Dorsolateral prefrontal cortex (tissue), 122 donors: ENCODE measurements at places on chromosomes 4 and X. TPM values are rescaled to one million over a fixed set of nuclear protein-coding genes. Genes with fewer than 3 reads are reported as not detected.

DNA sequence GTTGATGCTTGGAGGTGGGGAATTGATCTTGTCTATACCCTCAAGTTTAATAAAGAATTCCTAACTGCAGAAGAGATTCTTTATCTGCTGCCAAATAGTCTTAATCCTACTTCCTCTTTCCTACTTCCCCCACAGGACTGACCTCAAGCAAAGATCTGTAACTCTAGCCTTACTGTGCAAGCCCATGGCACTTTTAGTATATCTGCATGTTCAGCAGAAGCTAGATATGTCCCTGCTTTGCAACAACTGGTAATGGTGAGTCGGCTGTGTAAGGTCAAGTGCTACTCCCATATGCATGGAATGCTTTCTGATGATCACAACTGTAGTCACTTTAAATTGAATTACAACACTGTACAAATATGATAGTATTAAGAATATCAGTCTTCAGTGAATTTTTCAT is 26.3 kb upstream of the PDS5A start:
- no peak for DNase-seq

DNA sequence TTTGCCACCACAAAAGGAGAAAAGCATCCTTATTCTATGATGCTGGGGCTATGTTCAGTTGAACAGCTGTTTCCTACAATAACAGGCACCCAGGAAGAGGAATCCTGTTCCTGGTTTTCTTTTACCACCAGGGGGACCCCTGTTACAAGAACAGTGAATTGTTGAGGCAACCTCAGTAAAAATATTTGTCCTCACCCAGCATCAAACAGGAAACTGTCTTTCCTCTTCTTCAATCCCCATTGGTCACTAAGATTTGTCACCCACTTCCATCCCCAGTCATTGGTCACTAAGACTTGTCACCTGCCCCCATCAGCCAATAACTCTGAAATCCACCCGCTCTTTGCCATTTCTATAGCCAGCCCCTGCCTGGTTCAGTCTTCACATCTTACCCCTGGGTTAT is 143.5 kb upstream of the GALNT7 start:
- peak; percentile 70 for DNase-seq

Gene SPANXC
- not detected for total RNA-seq

GRCh38 chr4:53234669-53235068 is 131.2 kb downstream of the SCFD2 start:
- no peak for DNase-seq

DNA sequence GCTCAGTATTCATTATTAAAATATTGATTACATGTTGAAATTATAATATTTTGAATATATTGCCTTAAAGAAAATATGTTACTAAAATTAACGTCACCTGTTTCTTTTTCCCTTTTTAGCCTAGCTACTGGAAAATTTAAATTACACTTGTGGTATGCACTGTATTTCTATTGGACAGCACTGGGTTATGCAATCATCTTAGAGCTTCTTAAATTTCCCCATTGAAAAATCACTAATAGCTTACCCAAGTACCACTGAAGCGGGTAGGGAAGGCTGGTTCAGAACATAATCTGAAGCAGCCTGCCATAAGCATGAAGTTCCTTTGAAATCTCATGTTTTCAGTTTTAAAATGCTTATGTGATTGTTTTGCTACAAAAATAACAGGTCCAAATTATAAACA is 49.5 kb upstream of the TFDP3 start:
- no peak for DNase-seq

GRCh38 chr4:17805580-17806155 is 4.9 kb downstream of the DCAF16 start:
- DNase-seq: no peak

GRCh38 chrX:45815441-45815840 is 614.8 kb upstream of the DIPK2B start:
- DNase-seq: no peak

Gene FGB
- total RNA-seq: not detected

DNA sequence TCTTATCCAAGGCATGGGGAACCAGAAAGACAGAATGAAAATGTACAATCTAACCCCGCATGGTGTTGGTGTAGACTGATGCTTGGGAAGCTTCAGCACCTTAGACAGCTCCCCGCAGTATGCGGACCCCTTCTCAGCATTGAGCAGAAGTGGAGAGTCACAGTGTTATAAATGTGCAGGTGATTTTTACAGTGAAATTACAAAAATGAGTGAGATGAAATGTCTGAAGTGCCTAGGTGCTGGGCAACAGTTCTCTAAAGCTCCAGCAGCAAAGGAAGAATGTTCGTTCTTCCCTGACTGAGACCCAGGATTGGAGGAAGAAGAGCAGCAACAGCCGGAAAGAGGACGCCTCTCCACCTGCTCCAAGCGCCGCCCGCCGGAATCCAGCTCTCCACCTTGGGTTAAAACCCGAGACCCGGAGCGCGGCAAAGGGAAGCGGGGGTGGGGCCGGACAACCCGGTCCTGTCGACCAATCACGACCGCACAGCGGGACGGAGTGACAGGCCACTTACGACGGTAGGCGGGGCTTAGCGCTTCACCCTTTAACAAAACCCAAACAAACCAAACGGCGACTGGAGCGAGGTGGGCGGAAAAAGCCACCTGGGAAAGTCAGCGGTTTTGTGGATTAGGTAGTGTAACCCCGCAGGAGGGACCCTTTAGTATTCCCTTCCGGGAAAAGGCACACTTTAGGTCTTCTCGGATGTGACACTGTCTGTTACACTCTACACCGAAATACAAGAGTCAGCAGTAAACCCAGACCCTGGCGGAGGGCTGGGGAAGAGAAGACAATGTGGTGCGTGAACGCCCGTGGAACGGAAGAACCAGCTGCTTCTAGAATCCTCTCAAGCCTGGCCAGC is at the start of gene GLRA3:
GLRA3 (minus strand) TSS at position 403 of the 857 bp plus-strand sequence. CDS start 436 bp downstream, outside the sequence.
- DNase-seq: peak; percentile 44

- no peak for DNase-seq
These were observed 622.9 kb downstream of the PCDH7 start for GRCh38 chr4:31343061-31343460.

DNA sequence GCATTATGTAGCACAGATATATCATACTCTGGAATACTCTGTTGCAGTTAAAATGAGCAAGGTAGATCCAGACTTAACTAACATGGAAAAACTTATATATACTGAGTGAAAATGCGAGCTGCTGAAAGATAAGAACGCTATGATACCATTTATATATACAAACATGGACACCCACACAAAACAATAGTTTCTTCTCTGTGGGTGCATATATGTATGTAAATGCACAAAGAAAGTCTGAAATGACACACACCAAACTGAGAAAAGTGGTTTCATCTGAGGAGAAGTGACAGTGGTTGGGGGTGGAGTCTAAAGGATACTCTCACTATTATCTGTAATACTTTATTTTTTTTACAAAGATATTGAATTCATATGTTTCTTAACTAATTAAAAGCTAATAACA is 12.2 kb upstream of the FGF2 start:
- no peak for DNase-seq

Gene GAGE2A
- not detected for total RNA-seq

DNA sequence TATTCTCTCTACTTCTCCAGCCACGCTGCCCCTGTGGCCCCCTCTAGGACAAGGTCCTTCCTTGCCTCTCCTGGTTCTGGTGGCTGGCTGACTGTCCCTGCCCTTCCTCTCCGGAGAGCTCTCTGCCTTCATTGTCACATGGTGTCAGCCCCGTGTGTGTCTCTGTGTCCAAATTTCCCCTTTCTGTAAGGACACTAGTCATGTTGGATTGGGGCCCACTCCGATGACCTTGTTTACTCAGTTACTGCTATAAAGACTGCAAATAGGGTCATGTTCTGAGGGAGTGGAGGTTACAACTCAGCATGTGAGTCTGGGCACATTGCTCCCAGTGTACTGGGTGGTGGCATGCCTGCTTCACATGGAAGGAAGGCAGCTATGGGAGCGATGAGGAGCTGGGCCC is 129.5 kb upstream of the PSAPL1 start:
- DNase-seq: no peak

Gene NPNT
- 7.2 TPM for total RNA-seq

GRCh38 chrX:124619710-124620109 is 273.3 kb downstream of the SH2D1A start:
- DNase-seq: no peak

GRCh38 chrX:133332737-133333136 is 82.6 kb downstream of the GPC4 start:
- DNase-seq: no peak

GRCh38 chr4:73234712-73235111 is 23.9 kb downstream of the ANKRD17 start:
- no peak for DNase-seq

DNA sequence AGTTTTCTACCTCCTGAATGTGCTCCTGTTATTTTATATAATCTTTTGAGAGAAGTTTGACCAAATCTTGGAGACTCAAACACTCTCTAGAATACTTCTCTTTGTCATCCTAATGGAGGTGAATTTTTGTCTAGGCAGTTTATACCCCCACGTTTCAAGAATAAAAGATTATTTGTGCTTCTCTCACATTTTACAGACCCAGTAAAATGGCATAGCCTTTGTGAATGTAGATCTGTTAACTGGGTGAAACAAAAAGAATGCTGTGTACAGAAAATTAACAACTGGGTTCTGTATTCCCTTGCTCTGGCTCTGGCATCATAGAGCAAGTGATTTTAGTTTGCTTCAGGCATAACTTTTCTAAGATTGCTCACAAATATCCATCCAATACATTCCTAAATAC is 26.1 kb downstream of the GASK1B start:
- DNase-seq: no peak

GRCh38 chr4:64718091-64718490 is 308.8 kb upstream of the TECRL start:
- no peak for DNase-seq

DNA sequence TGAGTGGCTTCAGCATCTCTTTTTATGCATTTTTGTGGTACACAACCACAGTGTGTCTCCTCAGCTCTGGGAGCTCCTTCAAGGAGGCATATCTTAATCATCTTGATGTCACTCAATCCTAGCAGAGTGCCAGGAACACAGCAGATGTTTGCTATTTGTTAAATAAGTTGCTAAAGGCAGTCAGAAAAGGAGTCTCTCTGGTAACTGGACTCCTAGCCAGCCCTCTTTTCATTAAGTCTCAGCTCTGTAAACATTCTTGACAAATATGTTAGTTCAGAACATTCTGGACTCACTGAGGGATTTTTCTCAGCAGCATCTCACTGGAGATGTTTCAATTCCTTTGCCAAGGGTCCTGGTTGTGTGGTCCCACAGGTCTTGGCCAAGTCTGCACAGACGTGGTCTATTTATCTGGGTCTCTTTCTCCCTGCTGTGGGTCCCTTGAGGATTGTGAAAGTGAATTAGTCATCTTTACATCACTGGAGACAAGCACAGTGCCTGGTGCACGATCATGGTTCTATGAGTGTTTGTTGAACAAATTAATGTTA is 20.3 kb upstream of the FAM9C start:
- no peak for DNase-seq

DNA sequence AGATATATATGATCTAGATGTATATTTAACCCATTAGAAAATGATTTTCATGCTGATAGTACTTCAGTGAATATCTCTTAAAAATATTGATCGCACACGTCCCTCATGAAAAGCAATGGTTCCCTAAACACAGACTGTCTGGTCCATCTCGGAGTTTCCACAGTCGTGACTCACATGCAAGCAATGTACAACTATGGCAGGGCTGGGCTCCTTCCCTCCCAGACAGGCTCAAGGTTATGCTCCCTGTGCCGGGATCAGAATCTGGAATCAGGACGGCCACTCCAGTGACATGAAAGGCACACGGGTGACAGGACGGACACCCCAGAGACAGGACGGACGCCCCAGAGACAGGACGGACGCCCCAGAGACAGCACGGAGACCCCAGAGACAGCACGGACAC is 40.2 kb upstream of the PPP2R3B start:
- DNase-seq: no peak

Gene TECRL
- not detected for total RNA-seq

- DNase-seq: no peak
These were observed 119.6 kb upstream of the BANK1 start for GRCh38 chr4:101670897-101671296.

Gene UTP3
- 20.1 TPM for total RNA-seq

DNA sequence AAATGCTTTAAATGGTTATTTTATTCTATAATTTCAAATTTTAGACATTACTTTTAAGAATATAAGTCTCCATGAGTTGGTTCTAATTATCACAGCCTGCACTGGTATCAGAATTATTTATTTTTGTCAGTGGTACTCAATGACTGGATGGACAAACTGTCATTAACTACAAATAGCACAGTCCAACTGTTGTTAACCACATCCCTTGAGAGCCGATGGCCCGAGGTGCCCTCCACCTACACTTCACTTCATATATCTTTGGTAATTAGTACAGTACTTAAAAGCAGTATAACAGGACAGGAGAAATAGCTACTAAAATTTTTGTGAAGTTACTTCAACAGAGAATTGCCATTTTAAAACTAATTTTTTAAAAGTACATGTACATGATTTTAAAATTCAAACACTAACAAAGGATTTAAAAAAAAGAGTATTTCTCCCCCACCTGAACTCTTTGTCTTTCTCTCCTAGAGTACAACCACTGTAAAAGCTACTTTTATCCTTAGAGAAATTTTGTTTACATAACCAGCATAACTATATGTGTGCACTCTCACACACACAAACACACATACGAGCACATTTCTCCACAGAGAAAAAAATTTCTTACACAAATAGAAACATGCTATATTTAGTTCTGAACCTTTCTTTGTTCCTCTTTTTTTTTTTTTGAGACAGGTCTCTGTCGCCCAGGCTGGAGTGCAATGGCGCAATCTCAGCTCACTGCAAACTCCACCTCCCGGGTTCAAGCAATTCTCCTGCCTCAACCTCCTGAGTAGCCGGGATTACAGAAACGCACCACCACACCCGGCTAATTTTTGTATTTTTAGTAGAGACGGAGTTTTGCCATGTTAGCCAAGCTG is 6.5 kb downstream of the TIFA start:
- DNase-seq: no peak

DNA sequence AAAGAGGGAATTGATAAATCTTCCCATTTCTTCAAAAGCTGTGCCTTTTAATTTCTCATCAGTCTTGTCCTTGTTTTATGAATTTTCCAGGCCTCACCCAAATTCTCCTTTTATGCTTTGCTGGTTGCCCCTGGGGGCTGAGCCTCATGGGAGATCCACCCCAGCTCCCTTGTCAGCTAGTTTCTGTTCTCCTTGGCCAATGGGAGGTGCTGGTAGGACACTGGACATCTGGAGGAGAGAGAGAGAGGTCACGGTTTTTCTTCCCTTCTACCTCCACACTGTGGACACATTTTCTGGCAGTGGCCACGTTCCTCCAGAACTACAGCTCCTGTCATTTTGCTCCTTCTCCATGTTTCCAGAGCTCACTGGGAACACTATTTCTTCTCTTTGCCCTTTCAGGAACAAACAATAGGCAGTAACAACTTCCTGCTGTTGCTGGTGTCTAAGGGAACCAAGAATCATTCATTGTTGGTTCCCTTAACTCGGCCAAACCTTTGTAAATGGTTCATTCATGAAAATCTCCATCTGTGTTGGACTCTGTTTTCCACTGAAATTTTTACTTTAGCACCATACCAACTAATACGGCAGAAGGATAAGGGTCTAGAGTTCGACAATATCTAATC is 334.5 kb downstream of the GPAT3 start:
- no peak for DNase-seq

DNA sequence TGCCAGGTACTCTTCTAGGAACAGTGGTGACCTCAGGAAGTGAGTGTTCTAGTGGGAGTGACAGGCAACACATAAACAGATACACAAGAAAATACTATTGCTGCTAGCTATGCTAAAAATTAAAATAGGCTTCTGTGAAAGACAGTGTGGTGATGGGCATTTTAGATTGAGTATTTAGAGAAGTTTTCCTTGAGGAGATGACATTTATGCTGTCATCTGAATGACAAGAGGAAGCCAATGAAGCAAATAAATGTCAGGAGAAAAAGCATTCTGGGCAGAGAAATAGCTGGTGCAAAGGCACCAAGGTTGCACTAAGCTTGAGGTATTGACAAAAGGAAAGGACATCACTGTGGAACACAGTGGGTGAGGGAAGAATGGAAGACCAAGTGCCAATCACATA is 18.0 kb downstream of the NDNF start:
- no peak for DNase-seq

Gene PPP3CA
- total RNA-seq: 334 TPM
